ENCODE measurements at places on chromosomes 3 and 15.

DNA sequence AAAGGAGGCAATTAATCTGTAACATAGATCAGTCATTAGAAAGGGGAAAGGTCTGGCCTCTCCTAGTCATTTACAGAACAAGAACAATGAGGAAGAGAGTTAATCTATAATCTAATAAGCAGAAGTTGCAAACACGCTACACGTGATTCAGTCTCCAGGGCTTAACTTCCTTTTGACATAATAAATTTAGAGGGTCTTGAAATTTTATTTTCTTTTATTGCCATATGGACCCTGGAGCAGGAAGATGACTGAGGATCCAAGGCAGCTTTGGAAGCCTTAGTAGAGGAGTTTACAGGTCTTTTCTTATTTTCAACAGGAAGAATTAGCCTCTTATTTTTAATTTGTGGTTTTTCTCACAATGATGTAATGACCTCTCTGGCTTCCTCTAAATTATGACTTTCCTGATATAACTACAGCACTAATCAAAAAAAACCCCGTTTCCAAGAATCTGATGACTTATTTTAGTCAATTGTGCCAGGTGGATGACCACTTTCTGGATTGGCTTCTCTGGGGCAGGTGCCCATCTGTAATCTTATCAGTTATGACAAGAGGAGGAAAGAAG lies 32.2 kb downstream of the ADGRG7 start:
- no peak for DNase-seq

DNA sequence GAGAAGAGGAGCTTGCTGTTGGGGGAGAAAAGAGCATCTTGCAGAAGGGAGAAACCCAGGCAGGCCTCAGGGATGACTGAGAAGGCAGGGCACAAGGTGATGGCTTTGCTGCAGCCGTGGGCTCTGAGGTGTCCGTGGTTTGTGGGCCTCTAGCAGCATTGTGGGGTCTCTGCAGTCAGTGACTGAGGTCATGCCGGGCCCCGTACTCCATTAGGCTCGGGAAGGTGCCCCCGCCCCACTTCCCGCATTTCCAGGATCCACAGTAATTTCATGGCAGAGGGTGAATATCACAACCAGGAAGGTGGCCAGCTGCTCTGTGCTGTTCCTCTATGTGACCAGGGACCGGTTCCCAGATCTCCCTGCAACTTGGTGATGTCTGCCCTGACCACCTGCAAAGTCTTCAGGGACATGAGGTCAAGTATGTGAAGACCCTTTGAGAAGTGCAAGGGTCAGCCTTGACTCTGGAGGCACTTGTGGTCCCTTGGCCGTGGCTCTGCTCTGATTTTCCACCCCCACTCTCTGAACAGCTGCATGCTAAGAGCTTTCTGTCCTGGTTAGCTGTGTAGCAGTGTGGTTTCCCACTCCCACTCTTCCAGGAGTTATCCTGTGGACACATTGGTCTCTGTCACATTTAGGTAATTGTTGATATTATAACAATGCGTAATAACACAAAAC lies 3.6 kb downstream of the KLF13 start:
- DNase-seq = no peak

DNA sequence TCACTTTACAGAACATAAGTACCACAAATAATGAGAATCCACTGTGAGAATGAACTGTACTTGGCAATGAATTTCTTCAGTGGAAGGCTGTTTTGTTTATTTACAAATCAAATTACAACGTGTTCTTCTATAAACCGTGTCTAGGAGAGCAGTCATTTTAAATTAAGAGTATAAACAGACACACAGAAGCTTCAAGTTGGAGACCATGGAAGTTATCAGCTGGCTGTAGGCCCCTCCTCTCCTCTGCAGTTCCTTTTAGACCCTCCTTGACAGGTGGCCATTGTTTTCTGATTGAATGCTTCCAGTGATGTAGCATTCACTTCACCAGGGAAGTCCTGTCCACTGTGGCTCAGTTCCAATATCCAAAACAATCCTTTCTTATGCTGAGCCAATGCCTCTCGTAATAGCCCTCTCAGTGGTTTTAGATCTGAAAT lies 7.3 kb upstream of the MAPK6 start:
- no peak for DNase-seq

- no peak for DNase-seq
Measured at GRCh38 chr15:83998486-83998885, 237.1 kb upstream of the GOLGA6L4 start.

DNA sequence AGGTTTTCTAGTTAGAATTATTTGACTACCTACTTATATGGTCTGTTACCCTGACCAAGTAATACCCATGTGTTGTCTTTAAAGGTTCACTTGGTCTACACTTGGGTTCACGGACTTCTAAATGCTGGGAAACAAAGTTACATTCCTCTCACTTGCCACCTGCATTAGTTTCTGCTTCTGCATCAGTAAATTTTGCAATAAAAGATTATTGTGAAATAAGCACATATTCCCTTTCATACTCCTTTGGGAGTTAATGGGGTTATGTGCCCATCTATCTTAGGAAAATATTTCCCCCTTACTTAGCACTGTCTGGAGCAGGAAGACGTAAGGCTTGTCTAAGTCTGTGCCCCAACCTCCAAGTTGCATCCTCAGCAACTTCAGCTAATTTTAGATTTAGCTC lies 160.7 kb downstream of the FRMD5 start:
- DNase-seq = no peak

DNA sequence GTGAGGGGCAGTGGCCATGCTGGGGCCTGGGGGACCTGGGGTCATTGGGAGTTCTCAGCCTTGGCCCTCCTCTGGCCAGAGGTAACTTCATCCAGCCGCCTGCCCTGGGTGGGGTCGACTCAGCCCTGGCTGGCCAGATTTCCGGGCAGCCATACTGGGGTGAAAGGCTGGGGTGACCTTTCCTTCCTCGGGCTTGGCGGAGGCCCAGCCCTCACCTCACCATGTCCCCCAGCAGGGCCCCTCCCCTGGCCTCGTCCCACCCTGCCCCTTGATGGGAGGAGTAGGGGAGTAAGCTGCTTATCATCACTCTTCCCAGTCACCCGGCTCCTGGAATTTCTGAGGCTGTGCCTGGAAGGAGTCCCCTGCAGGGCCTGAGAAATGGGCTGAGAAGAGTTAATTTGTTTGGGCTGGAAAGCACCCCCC lies 5.4 kb downstream of the SEMA3F start:
- DNase-seq = no peak

GRCh38 chr15:32818758-32819447 lies 101.1 kb downstream of the GREM1 start:
- no peak for DNase-seq

DNA sequence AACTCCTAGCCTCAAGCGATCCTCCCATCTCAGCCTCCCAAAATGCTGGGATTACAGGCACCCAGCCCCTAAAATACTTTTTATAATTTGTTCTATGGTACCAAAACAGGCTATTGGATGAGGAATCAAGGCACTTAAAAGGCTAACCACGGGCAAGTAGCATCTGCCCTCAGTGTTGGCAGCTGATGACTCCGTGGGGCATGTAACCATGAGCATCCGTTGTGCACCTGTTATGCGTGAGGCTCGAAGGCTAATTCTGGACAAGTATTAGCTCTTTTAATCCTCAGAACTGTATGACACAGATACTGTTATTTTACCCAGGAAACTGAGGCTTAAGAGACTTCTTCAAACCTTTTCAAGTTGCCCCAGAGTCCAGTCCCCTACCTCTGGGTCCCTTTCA lies 10.2 kb downstream of the WDR73 start:
- DNase-seq = no peak

DNA sequence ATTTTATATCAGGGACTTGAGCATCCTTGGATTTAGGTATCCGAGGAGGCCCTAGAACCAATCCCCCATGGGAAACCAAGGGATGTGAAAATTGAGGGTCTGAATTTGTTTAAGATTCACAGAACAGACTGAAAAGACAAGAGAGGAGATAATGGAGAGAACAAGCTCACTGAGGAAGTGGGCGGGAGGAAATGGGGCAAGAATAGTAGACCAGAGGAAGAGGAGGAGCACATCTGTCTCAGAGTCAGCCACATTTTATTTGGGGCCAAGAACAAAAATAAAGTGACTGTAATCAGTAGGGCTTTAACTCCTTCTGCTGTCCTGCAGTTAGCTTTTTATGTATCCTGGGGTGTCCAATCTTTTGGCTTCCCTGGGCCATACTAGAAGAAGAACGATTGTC lies 63.8 kb downstream of the BLM start:
- DNase-seq = no peak

- DNase-seq = no peak
Measured at GRCh38 chr3:59084583-59084982, 34.8 kb upstream of the CFAP20DC start.

GRCh38 chr3:109125902-109126301 lies 8.0 kb upstream of the MORC1 start:
- no peak for DNase-seq

DNA sequence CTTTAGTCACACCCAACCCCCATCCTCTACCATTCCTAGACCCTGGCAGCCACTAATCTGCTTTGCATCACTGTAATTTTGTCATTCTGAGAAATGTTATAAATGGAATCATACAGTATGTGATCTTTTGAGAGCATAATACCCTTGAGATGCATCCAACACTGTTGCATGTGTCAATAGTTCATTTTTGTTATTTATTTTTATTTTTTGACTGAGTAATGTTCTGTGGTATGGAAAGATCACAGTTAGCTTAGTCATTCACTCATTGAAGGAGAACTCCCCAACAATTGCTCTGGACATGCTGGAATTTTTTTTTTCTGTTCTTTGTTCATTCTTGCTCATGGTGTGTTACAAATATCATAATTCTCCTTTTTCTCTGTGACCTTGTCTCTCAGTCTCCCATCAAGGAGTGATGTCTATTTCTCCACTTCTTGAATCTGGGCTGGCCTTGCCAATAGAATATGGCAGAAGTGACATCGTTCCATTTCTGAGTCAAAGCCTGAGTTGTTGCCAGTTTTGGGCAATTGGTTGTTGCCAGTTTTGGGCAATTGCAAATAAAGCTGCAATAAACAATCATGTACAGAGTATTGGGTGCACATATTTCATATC lies 6.8 kb upstream of the ADPGK start:
- no peak for DNase-seq

GRCh38 chr3:69294014-69294766 lies 91.7 kb downstream of the FRMD4B start:
- no peak for DNase-seq

DNA sequence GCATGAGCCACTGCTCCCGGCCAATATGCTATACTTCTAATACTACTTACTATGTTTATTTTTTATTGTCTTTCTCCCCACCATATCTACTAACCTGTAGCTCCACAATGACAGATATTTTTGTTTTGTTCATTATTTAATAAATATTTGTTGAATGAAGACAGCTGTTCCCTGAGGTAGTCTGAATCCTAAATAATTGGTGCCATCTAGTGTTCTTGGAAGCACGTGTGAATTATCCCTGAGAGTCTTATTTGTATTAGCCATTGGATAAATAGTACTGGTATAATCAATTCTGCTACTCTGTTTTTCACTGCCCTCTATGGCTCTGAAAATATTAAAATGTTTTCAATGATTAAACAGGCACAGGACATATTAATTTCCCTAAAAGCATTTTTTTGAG lies 5.6 kb upstream of the APPL1 start:
- DNase-seq = no peak

- DNase-seq = peak; percentile 43
Measured at GRCh38 chr15:52180196-52180835, 10.9 kb downstream of the GNB5 start.

DNA sequence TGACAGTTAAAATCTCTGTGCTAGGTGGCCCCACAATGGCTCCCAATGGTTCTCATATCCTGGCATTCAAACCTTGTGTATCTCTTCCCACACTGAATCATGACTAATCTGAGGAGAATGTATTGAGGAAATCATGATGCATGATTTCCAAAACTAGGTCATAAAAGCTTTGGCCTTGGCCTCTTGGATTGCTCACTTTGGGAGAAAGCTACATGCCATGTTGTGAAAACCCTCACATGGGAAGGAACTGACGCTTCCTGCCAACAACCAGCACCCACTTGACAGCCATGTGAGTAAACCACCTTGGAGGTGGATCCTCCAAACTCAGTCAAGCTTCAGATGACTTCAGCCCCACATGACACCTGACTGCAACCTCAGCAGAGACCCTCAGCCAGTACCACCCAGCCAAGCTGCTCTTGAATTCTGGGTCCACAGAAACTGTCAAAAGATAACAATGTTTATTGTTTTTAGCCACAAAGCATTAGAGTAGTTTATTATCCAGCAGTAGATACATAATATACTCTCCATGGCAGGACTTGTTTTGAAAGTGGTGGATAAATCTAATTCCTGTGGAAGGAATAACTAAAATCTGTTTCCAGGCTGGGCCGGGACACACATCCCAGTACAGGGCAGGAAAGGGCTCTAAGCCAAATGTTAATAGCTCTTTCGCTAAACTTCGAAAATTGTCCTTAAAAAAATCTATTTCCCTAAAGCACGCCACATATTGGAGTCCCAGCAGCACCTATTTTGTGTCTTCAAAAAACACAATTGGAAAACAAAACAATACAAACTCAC lies 1.0 kb upstream of the ZNF620 start:
- no peak for DNase-seq

DNA sequence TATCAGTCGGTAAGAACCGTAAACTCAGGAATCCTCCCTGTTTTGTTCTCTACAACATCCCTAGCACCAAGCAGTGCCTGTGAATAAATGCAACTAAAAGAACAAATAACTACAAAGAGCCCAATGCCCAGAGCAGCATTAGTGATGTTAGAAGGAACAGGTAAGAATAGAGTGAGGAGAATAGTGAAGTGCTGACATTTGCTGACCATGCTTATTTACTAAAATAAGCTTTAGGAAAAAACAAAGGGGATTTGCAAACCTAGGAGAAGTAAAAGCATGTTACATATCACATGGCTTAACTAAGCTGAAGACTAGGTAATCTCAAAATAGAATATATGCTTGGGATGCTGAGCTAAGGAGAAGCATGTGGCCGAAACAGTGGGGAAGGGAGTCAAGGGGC lies 186.1 kb upstream of the SLC2A2 start:
- no peak for DNase-seq

DNA sequence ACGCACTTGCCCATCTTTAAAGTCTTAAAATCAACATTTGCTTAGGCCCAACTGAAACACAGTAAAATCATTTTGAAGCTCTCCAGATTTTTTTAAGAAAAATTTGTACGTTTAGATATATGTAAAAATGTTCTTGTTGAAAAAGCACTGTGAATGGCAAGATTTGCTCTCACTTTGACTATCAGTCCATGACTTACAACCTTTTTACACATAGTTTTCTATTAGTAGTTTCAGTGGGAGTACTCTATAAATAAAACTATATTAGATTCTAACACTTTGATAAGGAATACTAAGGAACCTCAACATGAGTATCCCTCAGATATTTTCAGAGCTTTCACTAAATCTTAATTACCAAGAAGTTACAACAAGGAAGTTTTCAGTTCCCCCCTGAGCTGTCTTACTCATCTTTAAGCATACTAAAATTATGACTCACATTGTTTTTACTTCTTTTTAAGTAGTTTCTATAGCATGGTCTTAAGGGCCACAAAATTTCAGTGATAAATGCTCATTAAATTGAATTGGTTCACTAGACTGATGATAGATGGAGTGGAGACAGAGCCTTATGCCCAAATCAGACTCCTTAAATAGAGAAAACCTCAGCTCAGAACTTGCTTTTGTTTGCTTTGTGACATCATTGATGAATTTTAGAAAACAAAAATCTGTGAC lies 31.6 kb upstream of the RAP2B start:
- no peak for DNase-seq

GRCh38 chr15:25892126-25892525 lies 29.0 kb upstream of the ATP10A start:
- no peak for DNase-seq

GRCh38 chr3:197830967-197831313 lies 39.9 kb downstream of the LRCH3 start:
- DNase-seq = no peak

- no peak for DNase-seq
Measured at GRCh38 chr15:42999201-42999779, 78.7 kb upstream of the TTBK2 start.
